ENCODE measurements at places on chromosomes 12 and 14.

DNA sequence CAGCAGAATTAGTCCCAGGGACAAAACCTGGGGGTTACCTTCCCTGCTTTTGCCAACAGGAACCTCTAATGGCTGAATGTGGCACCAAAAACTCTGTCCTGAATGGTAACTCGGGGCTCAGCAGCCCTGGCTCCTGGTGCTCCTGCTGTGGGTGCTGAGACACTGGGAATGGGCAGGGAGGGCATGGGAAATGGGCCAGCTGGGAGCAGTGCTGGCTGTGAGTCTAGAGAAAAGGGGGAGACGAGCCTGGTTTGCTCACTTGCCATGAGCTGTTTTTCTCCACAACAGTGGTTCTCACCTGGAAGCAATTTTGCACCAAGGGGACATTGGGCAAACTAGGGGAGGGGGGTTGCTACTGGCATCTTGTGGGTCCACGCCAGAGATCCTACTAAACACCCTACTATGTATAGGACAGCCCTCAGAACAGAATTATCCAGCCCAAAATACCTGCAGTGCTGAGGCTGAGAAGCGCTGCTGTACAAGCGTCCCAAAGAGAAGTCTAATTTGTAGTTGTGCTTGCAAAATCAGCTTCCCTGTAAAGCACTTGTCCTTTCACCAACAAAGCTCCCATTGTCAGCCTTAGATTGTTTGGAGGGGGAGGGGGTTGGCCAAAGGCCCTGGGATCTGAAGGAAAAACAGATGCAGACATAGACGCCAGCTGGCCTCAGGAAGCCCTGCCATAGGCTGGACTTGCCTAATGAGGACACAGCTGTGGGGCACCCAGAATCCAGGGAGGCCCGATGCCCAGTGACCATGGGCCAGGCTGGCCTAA lies 3.6 kb downstream of the LRRC74A start:
- no peak for DNase-seq

DNA sequence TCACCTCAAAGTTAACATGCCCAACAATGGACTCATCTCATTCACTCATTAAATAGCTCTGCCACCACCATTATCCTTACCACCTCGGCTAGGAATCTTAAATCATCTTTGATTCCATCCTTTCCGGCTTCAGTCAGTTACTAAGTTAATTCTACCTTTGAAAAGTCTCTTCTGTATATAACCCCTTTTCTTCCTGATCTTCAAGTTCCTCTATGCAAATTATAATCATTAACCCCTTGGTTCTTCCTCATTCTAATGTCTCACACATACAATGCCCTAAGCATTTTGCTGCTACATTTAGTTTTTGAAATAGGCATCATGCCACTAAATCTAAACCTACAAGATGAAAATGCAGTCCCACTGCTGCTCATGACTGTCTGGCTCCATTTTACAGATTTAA lies 51.6 kb downstream of the ATP2B1 start:
- no peak for DNase-seq

DNA sequence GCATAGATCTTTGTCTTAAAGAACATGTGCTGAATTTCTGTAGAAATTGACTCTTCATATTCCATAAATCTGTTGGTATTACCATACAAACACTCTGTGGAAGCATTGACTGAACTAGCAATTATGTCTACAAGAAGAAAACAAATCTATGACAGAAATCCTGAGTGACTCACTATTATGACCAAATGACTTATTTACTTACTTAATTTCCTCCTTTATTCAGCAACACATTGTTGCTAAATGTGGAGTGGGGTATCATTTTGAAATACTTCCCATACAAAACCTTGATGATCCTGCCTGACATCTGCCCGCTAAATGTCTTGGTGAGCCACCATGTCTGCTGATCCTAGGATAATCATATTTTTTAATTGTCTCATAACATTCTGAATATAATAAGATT lies 99.1 kb upstream of the SLCO1C1 start:
- DNase-seq, result no peak

DNA sequence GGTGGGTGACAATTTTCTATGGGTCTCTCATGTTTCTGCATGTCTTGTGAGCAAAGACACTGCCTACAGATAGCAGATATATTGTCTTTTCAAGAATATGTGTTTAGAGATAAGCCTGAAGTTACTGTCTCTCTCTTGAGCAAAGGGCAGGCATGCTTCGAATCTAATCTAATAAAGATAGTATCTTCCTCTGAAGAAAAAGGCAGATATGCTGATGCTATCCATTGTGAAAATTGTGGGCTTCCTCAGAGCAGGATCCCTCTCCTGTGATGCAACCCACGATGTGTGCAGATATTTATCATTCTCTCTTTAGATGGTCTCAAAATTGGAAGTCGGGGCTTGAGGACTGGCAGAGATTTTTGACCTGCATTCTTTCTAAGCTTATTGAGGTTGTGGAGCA lies 187.0 kb downstream of the DACT1 start:
- no peak for DNase-seq

GRCh38 chr14:80523518-80524117 lies 312.3 kb upstream of the DIO2 start:
- DNase-seq, result no peak

DNA sequence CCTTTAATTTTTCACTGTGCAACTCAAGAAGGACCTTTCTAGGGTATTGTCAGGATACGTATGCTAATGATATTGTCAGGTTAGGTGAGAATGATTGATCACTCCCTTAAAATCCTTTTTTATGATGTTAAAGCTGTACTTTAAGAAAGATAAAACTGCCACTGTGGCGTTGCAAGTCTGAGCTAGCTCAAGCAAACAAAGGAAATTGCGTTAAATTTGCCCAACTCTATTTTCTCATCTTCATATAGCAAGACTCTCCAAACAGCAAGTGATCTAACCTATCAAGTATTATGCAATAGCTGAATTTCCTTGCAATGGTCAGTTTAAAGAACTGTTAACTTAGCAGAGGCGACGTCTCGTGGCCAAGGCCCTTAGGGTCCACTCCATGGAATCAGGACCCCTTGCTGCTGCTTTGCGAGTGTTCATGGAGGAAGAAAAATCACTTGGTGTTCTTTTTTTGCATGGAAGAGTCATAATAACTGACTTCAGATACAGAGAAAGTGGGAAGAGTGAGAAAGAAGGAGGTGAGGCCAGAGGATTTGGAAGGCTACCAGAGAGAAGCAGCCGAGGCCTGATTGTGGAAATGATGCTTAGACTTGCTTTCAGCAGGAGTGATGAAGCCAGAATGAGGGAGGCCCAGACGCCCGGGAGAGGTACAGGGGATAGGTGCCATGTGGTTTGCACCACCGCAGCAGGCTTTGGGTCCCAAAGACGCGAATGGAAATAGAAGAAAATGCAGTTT lies 2.5 kb downstream of the TRAF3 start:
- DNase-seq, result no peak

- no peak for DNase-seq
These were observed 24.5 kb downstream of the WDR20 start for GRCh38 chr14:102164241-102164641.

DNA sequence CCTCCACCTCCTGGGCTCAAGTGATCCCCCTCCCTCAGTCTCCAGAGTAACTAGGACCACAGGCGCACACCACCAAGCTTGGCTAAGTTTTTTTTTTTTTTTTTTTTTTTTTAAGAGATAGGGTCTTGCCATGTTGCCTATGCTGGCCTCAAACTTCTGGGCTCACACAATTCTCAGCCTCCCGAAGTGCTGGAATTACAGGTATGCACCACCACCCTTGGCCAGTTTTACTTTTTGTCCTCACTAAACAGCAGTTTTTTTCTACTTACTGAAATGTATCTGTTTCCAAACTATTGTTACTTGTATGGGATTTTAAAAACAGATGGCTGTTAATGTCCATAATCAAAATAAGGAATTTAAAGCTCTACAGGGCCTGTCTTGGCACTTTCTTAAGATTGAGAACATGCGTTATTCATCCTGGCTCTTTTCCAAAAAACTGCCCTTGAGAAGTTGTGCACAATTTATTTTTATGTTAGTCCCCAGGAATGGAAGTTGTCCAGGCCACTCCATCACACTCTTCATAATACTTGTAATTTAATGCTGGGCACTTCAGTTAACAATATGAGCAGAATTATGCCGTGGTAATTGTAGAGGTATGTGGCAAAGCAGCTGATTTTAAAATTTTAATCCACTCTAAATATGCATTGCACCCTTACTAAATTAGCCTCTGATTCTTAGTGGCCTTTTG lies 51.9 kb upstream of the REP15 start:
- no peak for DNase-seq

DNA sequence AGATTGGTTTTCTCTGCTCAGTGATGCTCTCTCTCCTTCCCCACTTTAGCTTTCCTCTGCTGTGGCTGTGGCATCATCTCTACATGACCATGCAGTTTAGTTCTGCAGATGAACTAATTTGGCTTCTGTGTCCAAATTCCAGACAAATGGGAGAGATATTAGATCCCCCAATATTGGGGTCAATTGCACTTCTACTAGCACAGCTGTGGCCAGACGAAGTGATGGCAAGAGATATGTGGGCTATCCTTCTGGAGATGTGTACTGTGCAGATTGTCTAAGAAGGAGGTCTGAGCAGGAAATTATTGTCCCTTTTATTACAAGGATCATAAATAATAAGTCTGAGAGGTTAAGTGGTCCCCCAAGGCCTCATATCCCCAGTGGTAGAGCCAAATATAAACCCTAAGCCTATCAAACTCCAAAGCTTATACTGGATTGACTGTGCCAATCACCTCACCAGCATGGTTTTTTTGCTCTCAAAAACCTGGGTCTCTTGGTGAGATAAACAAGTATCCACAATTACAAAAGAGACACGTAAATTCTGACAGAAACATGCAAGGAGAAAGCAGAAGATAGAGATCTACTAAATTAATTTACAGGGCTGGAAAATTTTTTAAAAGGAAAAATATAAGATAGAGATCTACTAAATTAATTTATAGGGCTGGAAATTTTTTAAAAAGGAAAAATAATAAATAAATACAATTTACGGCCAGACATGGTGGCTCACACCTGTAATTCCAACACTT lies 29.1 kb upstream of the GCH1 start:
- no peak for DNase-seq

GRCh38 chr12:55060470-55060869 lies 40.7 kb downstream of the NEUROD4 start:
- no peak for DNase-seq

- DNase-seq, result no peak
These were observed 108.4 kb downstream of the GPR135 start for GRCh38 chr14:59356767-59357166.

- no peak for DNase-seq
These were observed 58.0 kb downstream of the DIP2B start for GRCh38 chr12:50562520-50563433.

DNA sequence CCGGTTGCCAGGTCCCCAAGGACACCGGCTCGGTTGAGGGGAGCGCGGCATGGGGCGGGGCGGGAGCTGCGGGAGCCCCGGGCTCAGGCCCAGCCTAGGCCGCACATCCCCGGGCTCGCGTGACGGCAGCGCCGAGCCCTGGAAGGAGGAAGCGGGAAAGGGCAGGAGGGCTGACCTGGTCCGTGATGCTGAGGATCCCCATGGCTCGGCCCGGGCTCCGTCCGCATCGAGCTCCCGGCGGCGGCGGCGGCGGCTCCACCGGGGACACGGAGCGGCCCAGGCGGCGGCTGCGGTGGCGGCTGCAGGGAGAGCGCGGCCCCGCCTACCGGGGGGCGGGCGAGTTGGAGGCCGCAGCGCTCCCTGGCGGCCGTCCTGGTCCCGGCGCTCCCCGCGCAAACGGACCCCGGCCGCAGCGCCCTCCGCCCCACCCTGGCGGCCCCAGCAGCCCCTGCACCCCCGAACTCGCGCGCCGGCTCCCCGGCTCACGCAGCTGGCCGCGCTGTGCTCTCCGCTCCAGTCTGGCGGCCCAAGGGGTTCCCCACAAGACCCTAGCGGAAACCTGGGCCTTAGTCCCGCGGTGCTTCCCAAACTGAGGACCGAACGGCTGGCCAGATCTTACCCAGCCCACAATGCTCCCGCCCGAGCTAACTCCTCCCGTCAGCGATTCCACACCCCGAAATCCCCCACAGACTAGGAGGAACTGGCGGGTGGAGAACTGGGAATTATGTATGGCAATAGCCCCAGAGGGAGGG lies at the start of gene ANKRD52:
ANKRD52 (minus strand) TSS at position 317 of the 752 bp plus-strand sequence; CDS start at position 202, 115 bp downstream.
- peak; percentile 57 for DNase-seq

GRCh38 chr12:131372171-131372475 lies 338.8 kb upstream of the SFSWAP start:
- no peak for DNase-seq

DNA sequence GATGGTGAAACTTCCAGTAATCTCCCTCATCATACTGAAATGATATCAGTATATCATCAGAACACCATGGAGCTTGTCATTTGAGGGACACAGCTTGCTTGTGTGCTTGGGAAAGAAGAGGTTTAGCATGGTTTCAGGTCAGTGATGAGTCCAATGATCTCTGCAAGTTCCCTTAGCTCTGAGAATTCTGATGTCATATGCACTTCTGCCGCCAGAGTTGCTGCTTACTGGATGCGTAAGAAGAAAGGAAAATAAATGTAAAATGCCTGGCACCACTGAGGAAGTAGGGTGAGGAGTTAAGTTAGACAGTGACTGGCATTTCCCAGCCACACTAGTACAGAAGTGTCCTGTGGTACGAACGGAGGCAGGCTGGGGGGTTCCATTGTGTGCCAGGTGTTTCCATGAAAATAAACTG lies 22.6 kb downstream of the PRKCH start:
- DNase-seq, result no peak

DNA sequence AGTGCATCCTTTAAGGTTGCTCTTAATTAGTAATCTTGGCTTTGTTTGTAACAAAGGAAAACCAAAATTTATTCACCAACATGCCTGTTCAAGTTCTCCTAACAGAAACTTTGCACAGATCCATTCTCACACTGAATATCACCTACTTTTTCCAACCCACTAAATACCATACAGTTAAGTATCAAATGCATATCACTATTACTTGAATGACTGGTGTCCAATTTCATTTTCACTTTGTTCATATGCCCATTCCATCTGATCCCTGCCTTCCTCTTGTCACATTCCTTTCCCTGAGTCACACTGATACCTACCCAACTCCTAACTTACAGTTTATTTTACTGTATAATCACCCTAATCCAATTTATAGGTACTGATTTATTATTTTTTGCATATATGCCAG lies 286.4 kb downstream of the NELL2 start:
- no peak for DNase-seq

DNA sequence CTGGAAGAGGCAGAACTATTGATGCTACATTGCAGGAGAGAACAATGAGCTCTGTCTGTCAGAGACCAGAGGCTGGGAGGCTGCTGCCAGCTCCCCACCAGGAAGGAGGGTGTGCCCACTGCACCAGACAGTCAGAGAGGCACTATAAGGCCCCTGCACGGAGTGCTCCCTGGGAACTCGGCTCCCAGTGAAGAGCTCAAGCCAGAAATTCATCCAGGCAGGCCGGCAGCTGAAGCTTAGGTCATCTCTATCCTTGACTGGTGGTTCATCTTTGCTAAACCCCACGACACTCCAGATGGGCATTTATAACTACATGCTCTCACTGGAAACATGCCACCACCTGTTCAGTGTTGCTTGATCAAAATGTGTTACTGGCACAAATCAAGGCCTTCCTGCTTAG lies 65.1 kb upstream of the GPATCH2L start:
- no peak for DNase-seq

All from stimulated activated CD8-positive, alpha-beta memory T cell treated with anti-CD3 and anti-CD28 coated beads, Interleukin-7, amount 100 ng/mL, for 1 hour (primary cell).